ENCODE measurements at places on chromosomes 3 and 15.
A peak's percentile ranks its signal among the peaks of the same experiment; 100 is the strongest.

DNA sequence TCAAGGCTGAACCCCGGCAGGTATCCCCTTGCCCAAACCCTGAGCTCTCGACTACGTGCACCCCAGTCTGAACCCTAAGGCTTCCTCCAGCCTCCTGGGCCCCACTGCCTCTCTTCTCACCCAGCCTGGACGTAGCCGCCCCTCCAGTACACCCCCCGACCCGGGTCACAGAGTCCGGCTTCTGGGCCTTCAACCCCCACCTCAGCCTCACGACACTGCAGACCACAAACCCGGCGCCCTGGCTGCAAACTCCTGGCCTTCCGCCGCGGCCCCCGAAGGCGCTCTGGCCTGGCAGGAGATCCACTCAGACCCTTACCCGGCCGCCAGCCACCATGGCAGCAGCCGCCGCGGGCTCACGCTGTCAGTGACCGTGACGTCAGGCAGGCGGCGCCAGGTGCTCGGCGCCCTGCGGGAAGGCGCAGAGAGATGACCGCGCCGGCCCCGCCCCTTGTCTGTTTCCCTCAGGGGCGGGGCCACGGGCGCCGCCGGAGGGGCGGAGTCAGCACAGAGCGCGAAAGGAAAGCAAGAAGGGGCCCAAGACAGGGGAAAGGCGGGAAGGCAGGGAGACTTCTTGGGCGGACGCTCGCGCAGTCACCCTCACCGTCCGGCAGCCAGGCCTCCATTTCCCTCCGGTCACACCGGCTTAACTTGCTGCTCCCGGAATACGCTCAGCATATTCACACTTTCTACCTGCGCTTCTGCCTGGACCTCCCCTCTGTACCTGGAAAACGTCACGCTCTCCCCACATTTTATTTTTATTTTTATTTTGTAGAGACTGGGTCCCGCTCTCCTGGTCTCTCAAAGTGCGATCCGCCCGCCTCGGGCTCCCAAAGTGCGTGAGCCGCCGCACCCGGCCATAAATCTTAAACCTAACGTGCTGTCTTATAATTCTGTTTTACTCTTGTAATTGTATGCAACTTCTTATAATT is at the start of gene RMDN3:
RMDN3 (minus strand) TSS at position 372 of the 929 bp plus-strand sequence. CDS start 471 bp downstream, outside the sequence.
- DNase-seq: peak; percentile 52

- DNase-seq: no peak
These were observed 44.7 kb downstream of the NIPA2 start for GRCh38 chr15:22883196-22883595.

- no peak for DNase-seq
These were observed 250.0 kb upstream of the PROK2 start for GRCh38 chr3:72034986-72035385.

DNA sequence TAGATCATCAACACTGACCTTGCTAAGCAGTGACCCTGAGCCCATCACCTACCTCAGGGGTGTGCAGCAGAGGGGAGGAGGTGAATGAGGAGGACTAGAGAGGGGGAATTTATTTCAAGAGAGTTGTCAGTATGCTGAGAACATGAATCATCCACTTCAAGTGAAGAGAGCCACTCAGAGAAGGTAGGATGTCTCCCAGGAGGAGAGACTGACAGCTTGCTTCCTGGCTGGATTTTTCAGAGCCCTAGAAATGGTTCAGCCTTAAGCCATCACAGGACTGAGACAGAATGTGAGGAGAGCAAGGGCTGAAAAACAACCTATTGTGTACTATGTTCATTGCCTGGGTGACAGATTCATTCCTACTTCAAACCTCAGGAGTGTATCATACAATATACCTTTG is 34.8 kb downstream of the CCNL1 start:
- DNase-seq: no peak

DNA sequence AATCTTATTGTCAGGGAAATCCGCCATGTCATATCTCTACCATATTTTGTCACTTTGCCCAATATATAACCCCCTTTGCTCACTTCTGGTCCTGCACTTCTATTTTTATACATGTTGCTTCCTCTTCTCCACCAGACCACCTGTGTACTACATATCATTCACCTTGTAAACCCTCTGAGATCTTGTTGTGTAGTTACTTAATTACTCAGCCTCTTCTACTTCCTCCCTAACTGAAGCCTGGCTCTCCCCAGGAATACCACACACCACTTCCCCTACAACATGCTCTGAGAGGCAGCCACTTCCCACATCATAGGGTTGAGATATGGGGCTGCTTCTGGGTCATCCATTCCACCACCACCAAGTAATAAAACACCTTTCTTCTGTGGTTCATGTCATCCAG is 10.0 kb downstream of the HEXA start:
- DNase-seq: no peak

- no peak for DNase-seq
These were observed 56.9 kb downstream of the ROPN1B start for GRCh38 chr3:126025862-126026261.

Measured in DMS153 (cell line).